Posterior vena cava (tissue), 2 donors: ENCODE measurements at places on chromosomes 2 and 18.

GRCh38 chr2:6470518-6470917 is 395.2 kb downstream of the CMPK2 start:
- no peak for DNase-seq

- DNase-seq = no peak
Observed at GRCh38 chr2:40034198-40034597, 255.1 kb upstream of the THUMPD2 start.

DNA sequence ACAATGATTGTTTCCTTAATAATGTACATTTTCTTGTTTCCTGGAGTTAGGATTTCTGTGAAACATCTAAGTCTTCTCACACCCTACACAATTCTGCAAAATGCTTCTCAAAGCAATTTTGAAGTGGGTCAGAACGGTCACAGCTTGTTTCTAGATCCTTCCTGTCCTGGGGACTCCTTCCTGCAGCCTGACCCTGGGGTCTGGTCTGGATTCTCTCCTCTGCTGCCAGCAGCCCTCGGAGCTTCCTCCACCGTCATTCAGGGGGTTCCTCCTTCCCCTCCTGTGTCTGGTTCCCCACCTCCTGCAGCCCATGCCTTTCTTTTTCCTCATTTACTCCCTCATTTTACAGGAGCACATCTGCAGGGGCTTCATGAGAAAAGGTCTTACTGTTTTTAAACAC is 322.1 kb downstream of the AGPS start:
- DNase-seq = no peak

GRCh38 chr2:10026940-10027569 is 16.3 kb upstream of the KLF11 start:
- DNase-seq = no peak

DNA sequence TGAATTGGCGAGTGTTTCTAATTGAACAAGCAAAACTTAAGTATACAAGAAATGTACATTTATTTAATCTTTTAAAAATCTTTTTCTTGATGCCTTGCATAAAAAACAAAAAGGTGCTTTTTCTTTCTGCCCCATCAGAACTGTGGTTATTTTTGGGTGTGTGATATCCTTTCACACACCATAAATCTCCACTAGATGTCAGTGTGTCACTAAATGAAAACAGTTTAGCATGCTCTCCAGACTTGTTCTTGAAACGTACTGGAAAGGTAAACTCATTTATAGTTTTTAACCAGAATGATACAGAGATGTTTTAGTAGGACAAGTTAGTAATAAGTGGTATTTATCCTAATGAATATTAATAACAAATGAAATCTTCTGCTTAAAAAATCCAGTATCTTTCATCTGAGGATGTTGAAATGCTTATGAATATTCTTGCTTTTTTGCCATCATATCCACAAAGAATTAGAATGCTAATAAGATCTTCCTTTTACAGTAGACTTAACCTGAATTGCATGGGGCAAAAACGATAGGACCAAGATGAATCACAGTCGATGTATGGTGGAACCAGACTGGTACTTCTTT is 96.8 kb downstream of the UBE2E3 start:
- no peak for DNase-seq

- no peak for DNase-seq
Observed at GRCh38 chr2:23021311-23022120, 363.5 kb upstream of the KLHL29 start.
